ENCODE measurements at places on chromosomes 5 and 9.

DNA sequence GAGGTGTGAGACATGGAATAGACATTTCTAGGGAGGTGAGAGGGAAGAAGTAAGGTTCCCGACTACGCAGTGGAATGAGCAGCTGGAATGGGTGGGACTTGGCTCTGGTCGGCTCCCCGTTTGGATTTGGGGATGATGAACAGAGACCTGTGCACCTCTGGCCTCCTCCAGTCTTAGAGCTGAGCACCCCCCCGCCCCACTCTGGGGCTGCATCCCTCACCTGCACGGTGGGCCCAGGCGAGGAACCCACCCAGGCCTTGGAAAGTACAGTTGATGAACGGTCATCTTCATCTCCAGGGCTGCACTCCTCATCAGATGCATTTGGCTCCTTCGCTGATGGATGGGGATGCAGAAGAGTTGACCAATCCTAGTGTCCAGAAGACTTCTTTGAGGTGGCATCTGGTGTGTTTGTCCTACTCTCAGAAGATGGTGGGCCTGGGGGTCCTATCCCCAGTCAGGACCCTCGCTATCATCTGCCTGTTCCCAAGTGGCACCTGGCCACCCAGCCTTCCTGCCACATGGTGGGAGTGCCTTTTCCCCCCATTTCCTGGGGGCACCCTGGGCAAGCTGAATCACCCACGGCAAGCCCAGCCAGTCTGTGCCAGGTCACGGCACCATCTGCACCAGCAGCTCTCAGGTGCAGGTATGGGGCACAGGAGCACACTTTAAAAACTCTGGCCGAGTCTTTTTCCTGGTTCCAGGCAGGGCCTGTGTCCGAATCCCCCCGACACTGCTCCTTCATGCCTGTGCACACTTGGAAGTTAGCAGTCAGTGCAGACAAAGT is 70.5 kb downstream of the GTF3C4 start:
- DNase-seq: no peak

GRCh38 chr5:156178117-156178516 is 148.8 kb upstream of the SGCD start:
- no peak for DNase-seq

- no peak for DNase-seq
Observed at GRCh38 chr9:132673355-132673754, 3.1 kb downstream of the GTF3C4 start.

GRCh38 chr5:168747987-168748777 is 169.0 kb upstream of the PANK3 start:
- DNase-seq: peak; percentile 73

- no peak for DNase-seq
Observed at GRCh38 chr9:70285246-70285645, 26.5 kb downstream of the SMC5 start.

Data from right cardiac atrium (tissue), 5 donors.